ENCODE measurements at places on chromosomes 12 and 14.

DNA sequence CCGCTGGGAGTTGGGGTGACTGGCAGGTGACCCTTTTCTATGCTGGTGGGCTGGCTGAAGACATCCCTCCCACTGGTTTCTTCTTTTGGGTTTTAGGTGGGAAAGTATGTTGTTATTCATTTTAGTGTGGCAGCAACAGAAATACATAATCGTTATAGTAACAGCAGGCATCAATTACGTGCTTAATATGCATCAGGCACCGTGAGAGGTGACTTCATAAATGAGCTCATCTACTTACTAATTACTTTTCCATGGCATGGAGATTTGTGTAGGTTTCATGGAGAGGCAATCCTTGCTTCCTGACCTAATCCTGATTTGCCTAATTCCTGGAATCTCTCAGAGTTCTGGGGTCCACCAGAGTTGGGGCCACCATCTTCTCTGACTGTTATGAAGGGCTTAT, 13.4 kb upstream of the CELA1 start:
- no peak for DNase-seq

DNA sequence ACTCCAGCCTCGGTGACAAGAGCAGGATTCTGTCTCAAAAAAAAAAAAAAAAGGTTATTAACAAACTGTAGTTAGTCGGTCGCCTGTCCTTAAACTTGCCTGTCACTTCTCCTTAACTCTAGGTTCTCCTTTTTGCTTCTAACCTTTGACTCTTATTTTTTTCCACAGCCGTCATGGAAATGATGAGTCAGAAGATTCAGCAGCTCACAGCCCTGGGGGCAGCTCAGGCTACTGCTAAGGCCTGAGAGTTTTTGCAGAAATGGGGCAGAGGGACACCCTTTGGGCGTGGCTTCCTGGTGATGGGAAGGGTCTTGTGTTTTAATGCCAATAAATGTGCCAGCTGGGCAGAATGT, 418 bp upstream of the MYG1 start:
- peak; percentile 18 for DNase-seq

DNA sequence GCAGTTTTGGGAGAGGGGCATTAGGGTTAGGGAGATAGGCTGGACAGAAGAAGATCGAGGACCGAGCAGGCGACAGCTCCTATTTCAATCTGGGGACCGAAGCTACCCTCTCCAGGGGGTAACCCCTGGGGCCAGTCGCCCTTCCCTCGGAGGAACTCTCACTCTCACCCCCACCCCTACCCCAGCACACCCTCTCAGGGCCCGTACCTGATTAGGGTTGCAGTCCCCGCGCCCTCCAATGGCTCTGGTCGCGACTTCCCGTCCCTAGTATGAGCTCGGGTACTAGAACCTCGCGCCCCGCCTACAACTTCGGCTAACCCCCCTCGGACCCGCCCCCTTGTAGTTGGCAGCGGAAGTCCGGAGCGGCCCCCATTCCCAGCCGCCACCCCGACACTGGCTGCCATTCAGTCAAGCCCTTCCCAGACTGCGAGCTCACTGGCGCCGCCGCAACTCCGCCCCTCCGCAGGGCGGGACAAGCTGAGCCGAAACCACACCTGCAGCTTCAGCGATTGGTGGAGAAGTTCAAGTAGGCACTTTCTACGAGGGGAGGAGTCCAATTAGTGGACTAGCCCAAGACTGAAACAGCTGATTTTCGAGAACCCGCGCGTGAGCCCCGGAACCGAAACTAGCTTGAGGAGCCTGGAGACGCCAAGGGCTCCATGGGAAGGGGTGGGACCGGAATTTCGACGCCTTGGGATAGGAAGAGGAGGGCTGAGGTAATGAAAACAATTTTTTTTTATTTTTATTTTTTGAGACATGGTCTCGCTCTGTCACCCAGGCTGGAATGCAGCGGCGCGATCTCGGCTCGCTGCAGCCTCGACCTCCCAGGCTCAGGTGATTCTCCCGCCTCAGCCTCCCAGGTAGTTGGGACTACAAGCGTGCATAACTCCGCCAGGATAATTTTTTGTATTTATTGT, at the start of gene STAT2:
TSS of gene STAT2 (minus strand) at position 257 of the 917 bp plus-strand sequence. CDS start 3,536 bp downstream, outside the sequence.
- DNase-seq: peak; percentile 99

- no peak for DNase-seq
These were observed 328.2 kb upstream of the NOVA1 start for GRCh38 chr14:26925876-26926584.

- no peak for DNase-seq
These were observed 120.0 kb downstream of the RPS6KA5 start for GRCh38 chr14:90940318-90940962.

- no peak for DNase-seq
These were observed 136.3 kb downstream of the SCARB1 start for GRCh38 chr12:124727264-124727800.

DNA sequence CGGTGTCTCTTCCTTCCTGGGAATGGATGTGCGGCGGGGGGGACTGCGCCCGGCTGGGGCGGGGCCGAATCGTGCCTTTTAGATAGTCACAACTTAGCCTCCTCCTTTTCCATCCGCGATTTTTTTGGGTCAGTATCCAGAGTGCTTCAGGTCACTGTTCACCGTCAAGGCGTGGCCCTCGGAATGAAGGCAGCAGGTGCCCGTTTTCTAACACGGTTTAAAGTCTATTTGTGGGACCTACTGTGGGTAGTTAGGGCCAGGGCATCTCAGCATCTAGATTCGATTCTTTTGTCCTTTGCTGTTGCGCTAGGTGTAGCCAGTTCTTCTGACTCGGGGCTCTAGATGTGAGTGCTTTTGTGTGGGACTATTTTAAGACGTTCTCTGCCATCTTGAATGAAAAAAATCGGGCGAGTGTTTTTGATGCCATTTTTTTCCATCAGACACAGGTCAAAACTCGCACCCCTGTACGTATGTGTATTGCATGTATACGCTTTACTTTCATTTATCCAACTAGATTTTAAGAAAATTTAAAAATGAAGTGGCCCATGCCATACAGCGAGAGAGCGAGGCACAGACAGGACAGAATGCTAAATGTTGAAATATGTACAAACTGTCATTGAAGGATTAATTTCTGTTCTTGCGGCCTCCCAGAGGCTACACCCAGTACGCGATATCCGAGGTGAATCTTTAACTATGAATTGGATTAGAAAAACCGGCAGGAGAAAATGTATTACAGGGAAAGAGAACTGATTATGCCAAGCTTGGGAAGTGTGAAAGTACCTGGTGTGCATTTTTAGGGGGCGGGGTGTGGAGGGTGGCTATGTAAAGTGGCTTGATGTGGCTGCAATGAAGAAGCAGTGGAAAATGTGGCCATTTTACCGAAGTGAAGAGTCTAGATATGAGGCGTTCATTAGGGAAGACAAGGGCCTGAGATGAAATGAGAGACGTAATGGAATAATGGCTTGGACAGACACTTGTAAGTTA, 835 bp downstream of the VEZT start:
- DNase-seq: peak; percentile 41

DNA sequence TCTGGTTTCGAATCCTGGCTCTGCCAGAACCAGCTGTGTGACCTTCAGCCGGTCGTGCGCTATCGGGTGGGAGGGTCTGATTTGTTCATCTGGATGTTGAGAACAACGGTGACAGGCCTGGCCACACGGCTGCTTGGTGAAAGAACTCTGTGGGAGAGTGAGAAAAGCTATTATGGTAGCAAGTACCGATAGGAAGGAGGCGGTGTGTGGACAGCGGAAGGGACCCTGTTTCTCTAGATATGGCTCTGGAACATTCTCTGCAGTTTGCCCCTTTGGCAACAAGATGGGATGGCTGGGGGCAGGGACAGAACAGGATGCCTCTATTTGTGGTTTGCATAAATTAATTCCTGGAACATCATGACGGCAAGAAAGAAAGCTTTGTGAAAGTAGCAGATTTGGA, 347.3 kb downstream of the AACS start:
- DNase-seq: no peak

- no peak for DNase-seq
These were observed 16.4 kb downstream of the MANSC1 start for GRCh38 chr12:12333407-12334366.

DNA sequence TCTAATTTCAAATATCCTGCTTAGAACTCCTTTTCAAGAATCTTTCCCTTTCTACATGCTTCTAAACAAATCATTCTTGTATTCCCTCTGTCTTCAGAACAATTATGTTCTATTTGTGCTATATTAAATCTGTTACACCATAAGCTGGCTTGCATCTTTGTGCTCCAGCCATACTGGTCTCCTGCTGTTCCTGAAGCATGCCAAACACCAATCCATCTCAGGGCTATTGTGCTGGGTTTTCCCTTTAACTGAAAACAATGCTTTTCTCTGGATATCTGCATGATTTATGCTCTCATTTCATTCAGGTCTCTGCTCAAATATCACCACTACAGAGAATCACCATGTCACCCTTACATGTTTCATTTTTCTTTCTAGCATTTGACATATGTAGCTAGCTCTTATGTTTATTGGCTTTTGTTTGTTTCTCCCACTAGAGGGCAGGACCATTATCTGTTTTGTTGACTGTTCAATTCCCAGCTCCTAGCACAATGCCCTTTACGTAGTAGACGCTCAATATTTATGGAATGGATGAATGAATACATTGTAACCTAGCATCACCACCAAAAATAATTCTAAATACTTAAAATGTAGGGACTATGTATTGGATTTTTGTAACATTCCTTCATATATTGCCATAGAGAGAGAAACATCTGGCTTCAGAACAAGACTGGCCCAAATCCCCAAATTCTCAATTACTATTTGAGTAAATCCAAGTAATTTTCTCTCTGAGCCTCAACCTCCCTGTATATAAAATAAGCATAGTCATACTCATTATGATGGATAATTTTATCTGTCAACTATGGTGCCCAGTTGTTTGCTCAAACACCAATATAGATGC, 302.0 kb upstream of the SYT1 start:
- no peak for DNase-seq

DNA sequence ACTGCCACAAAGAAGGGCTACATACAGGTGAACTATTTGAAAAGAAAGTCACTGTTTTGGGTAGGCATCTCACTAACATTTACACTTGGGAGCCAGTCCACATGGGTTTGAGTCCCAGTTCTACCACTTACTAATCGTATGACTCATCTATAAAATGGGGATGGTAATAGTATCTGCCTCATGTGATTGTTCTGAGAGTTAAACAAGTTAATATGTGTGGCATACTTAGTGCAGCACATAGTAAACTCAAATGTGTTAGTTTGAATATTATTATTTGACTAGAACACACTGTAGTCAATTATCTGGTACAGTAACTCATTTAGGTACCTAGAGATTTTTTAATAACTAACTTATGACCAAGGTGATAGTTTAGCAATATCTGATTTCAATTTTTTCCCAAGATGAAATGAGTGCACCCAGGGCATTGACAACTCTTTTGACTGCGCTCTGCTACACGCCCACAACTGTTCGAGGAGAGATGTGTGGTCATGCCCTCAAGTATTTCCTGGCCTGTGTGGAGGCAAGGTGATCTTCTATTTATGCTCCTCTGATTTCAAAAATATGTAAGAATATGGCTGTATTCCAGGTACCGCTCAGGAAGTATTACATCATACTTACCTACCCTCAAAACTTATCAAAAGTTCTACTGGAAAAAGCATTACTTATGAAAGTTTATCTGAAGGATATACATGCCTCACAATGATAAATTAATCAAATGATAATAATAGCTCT, 210.6 kb upstream of the EGLN3 start:
- no peak for DNase-seq
